ENCODE measurements at places on chromosomes 2 and 18.

GRCh38 chr18:23872701-23873550, 141.6 kb upstream of the TTC39C start:
- DNase-seq, result no peak

DNA sequence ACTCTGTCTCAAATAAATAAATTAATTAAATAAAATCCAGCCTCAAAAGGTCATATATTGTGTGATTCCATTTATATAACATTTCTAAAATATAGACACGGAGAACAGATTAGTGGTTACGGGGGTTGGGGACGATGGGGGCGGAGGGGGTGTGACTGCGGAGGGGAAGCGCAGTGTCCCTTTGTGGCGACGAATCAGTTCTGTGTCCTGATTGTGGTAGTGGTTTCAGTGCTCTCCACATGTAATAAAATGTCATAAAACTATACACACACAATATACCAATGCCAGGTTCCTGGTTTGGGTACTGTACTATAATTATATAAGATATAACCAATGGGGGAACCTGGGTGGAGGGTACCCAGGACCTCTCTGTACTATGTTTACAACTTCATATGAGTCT, 186.4 kb downstream of the ANAPC1 start:
- no peak for DNase-seq

DNA sequence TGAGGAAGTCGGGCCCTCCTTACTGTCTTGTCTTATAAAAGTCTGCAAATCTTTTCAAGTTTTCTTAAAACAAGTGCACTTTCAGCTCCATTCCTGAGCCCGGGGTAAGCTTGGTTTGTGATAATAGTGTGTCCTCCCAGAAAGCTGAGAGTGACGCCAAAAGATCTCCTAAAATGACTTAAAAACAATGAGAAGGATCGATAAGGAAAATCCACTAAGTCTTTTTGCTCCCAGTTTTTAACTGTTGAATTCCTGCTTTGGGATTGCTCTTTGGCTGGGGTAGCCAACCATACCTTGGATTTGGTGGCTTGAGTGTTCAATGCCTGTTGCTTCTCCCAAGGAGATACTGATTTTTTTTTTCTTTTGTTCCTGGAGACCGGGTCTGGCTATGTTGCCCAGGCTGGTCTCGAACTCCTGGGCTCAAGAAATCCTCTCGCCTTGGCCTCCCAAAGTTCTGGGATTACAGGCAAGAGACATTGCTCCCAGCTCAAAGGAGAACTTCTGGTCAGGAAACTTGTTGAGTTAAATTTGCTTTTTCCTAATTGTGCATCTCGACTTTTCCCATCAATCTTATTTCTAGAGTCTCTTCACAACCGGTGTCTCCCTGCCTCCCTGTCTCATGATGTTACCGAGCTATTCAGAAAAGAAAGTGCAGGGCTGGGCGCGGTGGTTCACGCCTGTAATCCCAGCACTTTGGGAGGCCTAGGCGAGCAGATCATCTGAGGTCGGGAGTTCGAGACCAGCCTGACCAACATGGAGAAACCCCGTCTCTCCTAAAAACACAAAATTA, 3.0 kb downstream of the TGIF1 start:
- no peak for DNase-seq

DNA sequence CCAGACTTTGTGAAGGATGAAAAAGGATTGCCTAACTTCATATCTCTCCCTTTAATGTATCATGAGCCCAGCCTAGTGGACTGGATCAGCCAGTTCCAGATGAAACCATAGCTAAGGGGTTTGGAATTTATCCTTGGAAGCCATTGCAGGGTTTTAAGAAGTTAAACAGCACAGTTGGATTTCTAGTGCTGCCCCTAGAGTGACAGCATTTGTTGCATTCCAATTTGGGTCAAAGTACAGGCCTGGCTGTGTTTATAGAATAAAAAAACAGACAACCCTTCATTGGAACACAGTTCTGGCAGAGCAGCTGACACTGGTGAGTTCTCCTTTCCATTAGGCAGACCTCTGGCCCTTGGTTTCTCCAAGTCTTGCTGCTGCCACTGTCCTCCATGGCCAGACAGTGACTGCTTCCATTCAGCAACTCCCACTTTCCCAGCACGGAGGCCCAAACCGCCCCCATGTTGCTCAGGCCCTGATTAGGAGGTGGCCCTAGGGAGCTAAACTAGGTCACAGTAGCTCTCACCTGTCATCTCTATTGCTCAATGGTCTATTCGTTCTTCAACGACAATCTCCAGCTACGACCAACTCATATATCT, 8.0 kb downstream of the GPR39 start:
- DNase-seq, result no peak

DNA sequence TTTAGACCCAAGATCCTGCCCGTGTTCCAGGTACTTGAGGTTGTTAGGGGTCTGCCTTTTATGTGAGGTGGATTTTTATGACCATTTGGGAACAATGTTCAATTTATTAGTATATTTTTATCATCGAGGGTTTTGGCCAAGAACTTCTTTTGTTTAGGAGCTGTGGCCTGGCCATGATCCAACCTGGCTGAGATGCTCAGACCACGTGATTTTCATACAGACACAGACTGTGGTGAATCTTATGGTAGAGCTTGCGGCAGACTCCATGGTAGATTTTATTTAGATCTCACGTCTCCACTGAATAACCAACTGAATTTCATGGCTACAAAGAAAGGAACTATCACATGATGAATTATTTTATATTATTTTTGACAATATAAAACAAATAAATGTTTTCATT, 405.5 kb upstream of the VWC2L start:
- no peak for DNase-seq

- no peak for DNase-seq
Observed at GRCh38 chr18:74116633-74117554, 30.7 kb downstream of the FBXO15 start.

GRCh38 chr2:239195318-239195871, 205.4 kb downstream of the HDAC4 start:
- no peak for DNase-seq

- DNase-seq, result no peak
Observed at GRCh38 chr2:179790235-179791217, 70.9 kb downstream of the ZNF385B start.

- no peak for DNase-seq
Observed at GRCh38 chr2:197306696-197307040, 3.9 kb downstream of the ANKRD44 start.

All from activated naive CD4-positive, alpha-beta T cell (primary cell).